ENCODE measurements at places on chromosomes 6 and 20. TPM values are rescaled to one million over a fixed set of nuclear protein-coding genes. Genes with fewer than 3 reads are reported as not detected.

DNA sequence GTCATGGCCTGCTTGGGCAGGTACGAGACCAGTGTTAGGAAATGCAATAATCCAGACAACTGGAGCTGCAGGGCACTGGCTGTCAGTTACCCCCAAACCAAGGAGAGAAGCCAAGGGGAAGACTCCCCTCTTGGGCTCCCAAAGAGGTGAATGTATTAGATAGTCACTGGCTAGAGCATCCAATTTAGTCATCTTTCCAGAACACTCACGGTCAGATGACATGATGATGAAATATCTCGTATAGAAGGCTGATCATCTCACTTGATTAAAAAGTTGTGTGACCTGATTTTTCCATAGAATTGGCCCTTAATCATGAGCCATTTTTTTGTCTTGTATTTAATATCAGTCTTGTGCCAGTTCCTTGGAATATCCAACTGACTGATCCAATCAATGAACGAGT is 40.7 kb downstream of the SLC22A3 start:
- peaks cover 21% of the 10 kb centered on the region for H3K4me1 ChIP-seq
- no peaks in the 10 kb centered on the region for H3K36me3 ChIP-seq
- DNase-seq: no peak
- H3K27ac ChIP-seq: no peak overlapping the region

WASF1 gene
- polyA plus RNA-seq: 7.0 TPM

GRCh38 chr6:106620931-106621672 is 8.2 kb downstream of the RTN4IP1 start:
- no peak overlapping the region for H3K4me3 ChIP-seq
- no peaks in the 10 kb centered on the region for H3K27me3 ChIP-seq
- no peaks in the 10 kb centered on the region for H3K4me1 ChIP-seq

TMEM74B gene
- 3.2 TPM for polyA plus RNA-seq

FOXS1 gene
- not detected for polyA plus RNA-seq

GRCh38 chr6:160259143-160259425 is 463 bp upstream of the SLC22A2 start:
- no peak overlapping the region for H3K27ac ChIP-seq
- DNase-seq: peak; percentile 36
- no peak overlapping the region for H3K4me3 ChIP-seq
- H3K4me1 ChIP-seq: no peaks in the 10 kb centered on the region
- no peaks in the 10 kb centered on the region for H3K36me3 ChIP-seq

GRCh38 chr6:31660381-31661261 is at the start of gene C6orf47:
C6orf47 (minus strand) TSS chr6:31660778; CDS start chr6:31659947, 831 bp downstream.
- no peaks in the 10 kb centered on the region for H3K27me3 ChIP-seq
- peak within 1 kb of the TSS; percentile 78 for H3K27ac ChIP-seq
- H3K4me1 ChIP-seq: peaks cover 78% of the 10 kb centered on the region
- H3K4me3 ChIP-seq: peak within 1 kb of the TSS; percentile 87
- DNase-seq: peak; percentile 96
- H3K36me3 ChIP-seq: peaks cover 50% of the 10 kb centered on the region

All from stomach (tissue), 19 donors.